ENCODE measurements at places on chromosomes 11 and 22. TPM values are rescaled to one million over a fixed set of nuclear protein-coding genes. Genes with fewer than 3 reads are reported as not detected.

GRCh38 chr11:33721426-33721825, 14.8 kb downstream of the CD59 start:
- no peak for DNase-seq
- no peak overlapping the region for H3K4me3 ChIP-seq
- no peak overlapping the region for H3K27ac ChIP-seq
- H3K27me3 ChIP-seq: no peaks in the 10 kb centered on the region
- H3K4me1 ChIP-seq: peaks cover 15% of the 10 kb centered on the region

GRCh38 chr11:92692826-92693546, 276.5 kb upstream of the MTNR1B start:
- H3K36me3 ChIP-seq: no peaks in the 10 kb centered on the region

DNA sequence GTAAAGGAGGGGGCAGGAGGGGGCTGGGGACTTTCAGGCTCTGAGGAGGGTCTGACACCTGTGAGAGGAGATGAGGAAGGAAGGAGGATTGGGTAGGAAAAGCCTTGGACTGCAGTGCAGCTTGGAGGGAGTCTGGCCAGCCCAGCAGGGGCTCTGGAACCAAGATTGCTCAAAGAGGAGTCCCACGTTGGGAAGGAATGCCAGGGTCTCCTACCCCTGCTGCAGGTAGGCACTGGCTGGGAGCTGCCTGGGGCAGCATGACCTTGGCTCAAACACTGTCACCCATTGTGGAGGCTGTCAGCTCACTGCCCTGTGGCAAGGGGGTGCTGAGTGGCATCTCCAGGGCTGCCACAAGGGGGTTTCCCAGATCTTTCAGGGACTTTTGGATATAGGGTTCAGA, 94.5 kb downstream of the RPS6KA4 start:
- no peaks in the 10 kb centered on the region for H3K4me1 ChIP-seq
- no peak overlapping the region for H3K4me3 ChIP-seq
- H3K27me3 ChIP-seq: no peaks in the 10 kb centered on the region
- H3K36me3 ChIP-seq: no peaks in the 10 kb centered on the region
- DNase-seq: no peak

- no peaks in the 10 kb centered on the region for H3K4me1 ChIP-seq
- H3K36me3 ChIP-seq: no peaks in the 10 kb centered on the region
- H3K27ac ChIP-seq: no peak overlapping the region
- H3K4me3 ChIP-seq: no peak overlapping the region
- DNase-seq: no peak
- no peaks in the 10 kb centered on the region for H3K27me3 ChIP-seq
Measured at GRCh38 chr11:134576721-134577171, 164.7 kb upstream of the B3GAT1 start.

DNA sequence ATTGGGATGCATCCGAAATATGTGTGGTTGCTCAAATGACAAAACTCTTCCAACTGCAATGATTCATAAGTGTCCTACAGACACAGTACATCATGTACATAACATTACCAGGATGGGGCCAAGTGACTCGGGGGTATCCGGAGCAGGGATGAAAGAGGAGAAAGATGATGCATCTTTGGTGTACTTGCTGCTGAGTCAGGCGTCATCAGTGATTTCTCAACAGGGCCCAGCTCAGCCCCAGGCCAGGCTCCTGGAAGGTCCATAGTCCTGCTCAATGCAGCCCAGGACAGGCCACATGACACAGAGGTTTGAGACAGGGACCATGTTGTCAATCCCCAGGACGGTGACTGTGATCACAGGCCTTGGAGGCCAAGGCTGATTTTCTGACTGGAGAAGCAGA, 59.3 kb downstream of the GGTLC2 start:
- no peaks in the 10 kb centered on the region for H3K4me1 ChIP-seq
- H3K27ac ChIP-seq: no peak overlapping the region
- no peak for DNase-seq
- no peaks in the 10 kb centered on the region for H3K36me3 ChIP-seq
- H3K27me3 ChIP-seq: no peaks in the 10 kb centered on the region

The LSP1 gene
- not detected for total RNA-seq

The GLB1L2 gene
- total RNA-seq: 2.0 TPM

The LRRC74B gene
- total RNA-seq: 0.12 TPM

The EHD1 gene
- total RNA-seq: 119 TPM
